ENCODE measurements at places on chromosomes 3 and 15. TPM values are rescaled to one million over a fixed set of nuclear protein-coding genes. Genes with fewer than 3 reads are reported as not detected.
A peak's percentile ranks its signal among the peaks of the same experiment; 100 is the strongest.

Gene FAH
- 32.0 TPM for total RNA-seq

Gene C3orf49
- not detected for total RNA-seq

DNA sequence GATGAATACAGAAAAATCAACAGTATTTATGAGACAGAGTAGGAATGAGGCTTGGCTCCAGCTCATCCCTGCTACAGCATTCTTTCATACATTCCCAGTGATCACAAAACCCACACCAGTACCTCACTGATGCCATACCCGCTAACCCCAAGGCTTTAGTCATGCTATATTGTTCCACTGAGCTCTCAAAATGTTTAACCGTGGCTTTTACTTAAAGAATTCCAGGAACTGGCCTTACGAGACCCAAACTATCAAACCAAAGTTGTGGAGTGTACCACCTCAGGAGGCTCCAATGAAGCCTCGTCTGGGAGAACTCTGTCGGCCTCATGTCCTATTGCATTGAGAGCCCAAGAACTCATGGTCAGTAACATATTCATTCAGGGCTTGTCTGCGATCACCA is 278.9 kb downstream of the ULK4 start:
- DNase-seq, result no peak
- no peaks in the 10 kb centered on the region for H3K27me3 ChIP-seq
- H3K36me3 ChIP-seq, result peaks cover 2% of the 10 kb centered on the region

Gene TMEM108
- not detected for total RNA-seq

- no peaks in the 10 kb centered on the region for H3K27me3 ChIP-seq
- no peak overlapping the region for H3K27ac ChIP-seq
- H3K4me3 ChIP-seq, result no peak overlapping the region
- H3K4me1 ChIP-seq, result no peaks in the 10 kb centered on the region
Measured at GRCh38 chr15:46636206-46636605, 1001.4 kb downstream of the SQOR start.

DNA sequence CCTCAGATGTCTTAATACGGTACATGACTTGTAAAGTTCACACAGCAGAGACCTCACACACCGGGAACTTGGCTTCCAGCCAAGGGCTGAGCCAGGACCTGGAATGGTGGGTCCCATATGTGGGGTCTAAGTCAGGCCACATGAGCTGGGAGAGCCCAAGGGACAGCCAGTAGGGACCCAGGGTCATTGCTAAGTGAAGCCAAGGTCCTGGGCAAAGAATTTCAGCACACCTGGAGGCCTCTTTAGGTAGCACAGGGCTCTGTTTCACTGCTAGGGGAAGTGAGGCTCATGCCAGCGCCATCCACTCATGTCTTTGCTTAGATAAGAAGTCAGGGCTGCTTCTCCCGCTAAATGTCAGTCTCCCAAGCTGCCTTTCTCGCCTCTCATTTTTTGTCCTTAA is 116.6 kb upstream of the TLE3 start:
- no peak overlapping the region for H3K27ac ChIP-seq
- H3K4me3 ChIP-seq, result no peak overlapping the region
- no peaks in the 10 kb centered on the region for H3K36me3 ChIP-seq
- peaks cover 17% of the 10 kb centered on the region for H3K27me3 ChIP-seq

DNA sequence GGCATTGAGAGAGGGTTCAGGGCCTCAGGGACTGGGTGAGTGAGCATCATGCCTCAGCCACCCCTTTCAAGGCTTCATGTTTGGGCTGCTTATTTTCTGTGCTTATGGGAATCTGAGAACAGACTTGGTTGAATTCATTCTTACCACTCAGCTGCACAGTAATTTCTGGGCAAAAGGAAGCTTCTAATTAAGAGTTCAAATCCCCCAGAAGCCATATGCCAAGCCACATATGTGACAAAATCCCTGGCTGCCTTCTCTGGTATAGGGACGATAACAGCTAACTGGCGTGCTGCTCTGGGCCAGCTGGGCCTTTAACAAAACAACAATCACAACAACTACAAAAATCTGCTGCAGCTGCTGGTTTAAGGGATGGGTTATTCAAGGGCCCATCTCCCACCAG is 181.0 kb upstream of the ANKRD28 start:
- no peak overlapping the region for H3K27ac ChIP-seq
- no peaks in the 10 kb centered on the region for H3K4me1 ChIP-seq
- no peaks in the 10 kb centered on the region for H3K36me3 ChIP-seq
- DNase-seq, result no peak

Gene EOGT
- 14.7 TPM for total RNA-seq

Gene C2CD4B
- not detected for total RNA-seq

Gene TRIM42
- total RNA-seq, result not detected

DNA sequence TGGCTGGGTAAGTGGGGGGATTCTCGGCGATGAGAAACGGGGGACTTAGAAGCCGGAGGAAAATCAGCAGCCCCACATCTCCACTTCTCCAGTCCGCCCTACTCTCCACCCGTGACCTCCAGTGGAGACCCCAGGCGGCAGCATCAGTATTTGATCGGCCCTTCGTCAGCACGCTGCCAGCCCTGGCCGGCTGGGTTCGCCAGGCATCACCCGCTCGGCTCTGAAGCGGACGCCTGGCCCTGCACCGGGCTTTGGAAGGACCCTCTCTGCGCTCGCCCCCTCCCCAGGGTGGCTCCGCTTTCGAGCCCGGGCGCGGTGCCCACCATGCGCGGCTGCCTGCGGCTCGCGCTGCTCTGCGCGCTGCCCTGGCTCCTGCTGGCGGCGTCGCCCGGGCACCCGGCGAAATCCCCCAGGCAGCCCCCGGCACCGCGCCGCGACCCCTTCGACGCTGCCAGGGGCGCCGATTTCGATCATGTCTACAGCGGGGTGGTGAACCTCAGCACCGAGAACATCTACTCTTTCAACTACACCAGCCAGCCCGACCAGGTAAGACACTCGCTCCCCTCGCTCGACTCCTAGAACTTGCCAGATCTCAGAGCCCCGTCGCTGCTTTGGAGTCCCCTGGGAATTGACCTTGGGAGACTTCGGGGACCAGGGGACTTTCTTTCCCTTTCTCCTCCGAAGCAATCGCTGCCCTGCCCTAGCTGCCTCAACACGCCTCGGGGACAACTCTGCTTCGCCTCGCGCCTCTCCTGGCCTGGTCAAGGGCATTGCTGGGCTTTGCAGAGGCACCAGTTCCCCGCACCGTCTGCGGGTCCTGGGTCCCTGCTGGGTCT is 561 bp downstream of the SIDT1 start:
- H3K4me1 ChIP-seq, result peaks cover 43% of the 10 kb centered on the region
- H3K27me3 ChIP-seq, result peaks cover 3% of the 10 kb centered on the region
- DNase-seq, result peak; percentile 68
- H3K36me3 ChIP-seq, result peaks cover 24% of the 10 kb centered on the region
- peak overlapping the region; percentile 97 for H3K27ac ChIP-seq

Gene GUCA1C
- total RNA-seq, result not detected

GRCh38 chr15:52651868-52652267 is 27.3 kb downstream of the ATOSA start:
- peak overlapping the region; percentile 41 for H3K4me3 ChIP-seq
- H3K4me1 ChIP-seq, result peaks cover 4% of the 10 kb centered on the region
- H3K36me3 ChIP-seq, result peaks cover 11% of the 10 kb centered on the region
- H3K27me3 ChIP-seq, result no peaks in the 10 kb centered on the region

Gene POLG
- 138 TPM for total RNA-seq

- no peaks in the 10 kb centered on the region for H3K27me3 ChIP-seq
- no peak overlapping the region for H3K4me3 ChIP-seq
- no peaks in the 10 kb centered on the region for H3K4me1 ChIP-seq
- H3K36me3 ChIP-seq, result peaks cover 19% of the 10 kb centered on the region
- H3K27ac ChIP-seq, result no peak overlapping the region
- no peak for DNase-seq
Measured at GRCh38 chr3:172604895-172605646, 81.8 kb upstream of the TNFSF10 start.

Gene ARID3B
- 39.4 TPM for total RNA-seq

Gene HES1
- not detected for total RNA-seq

Gene C3orf70
- total RNA-seq, result not detected

- no peak for DNase-seq
- H3K4me3 ChIP-seq, result no peak overlapping the region
- H3K36me3 ChIP-seq, result no peaks in the 10 kb centered on the region
- H3K4me1 ChIP-seq, result peaks cover 6% of the 10 kb centered on the region
- H3K27ac ChIP-seq, result no peak overlapping the region
Measured at GRCh38 chr15:98805434-98806274, 157.3 kb downstream of the IGF1R start.

DNA sequence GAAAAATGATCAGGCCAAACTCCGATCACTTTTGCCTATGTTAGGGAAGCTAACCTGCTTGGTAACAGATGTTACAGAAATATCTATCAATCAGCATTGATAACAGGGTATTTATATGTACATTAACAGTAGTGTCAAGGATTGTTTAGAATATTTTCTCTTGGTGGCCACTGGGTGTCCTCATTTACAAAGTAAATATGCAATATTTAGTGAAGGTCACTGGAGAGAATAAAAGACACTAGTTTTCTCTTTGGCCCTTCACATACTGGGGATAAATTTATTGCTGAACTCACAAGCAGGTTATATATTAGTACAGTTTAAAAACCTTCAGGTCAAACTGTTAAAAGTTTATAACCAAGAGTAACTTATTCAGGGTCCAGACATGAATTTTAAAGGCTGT is 69.0 kb downstream of the TIGIT start:
- H3K4me3 ChIP-seq, result no peak overlapping the region
- no peak for DNase-seq
- H3K36me3 ChIP-seq, result no peaks in the 10 kb centered on the region
- H3K4me1 ChIP-seq, result no peaks in the 10 kb centered on the region
- no peaks in the 10 kb centered on the region for H3K27me3 ChIP-seq
- no peak overlapping the region for H3K27ac ChIP-seq

GRCh38 chr3:46966811-46967210 is 9.7 kb downstream of the CCDC12 start:
- peak overlapping the region; percentile 39 for H3K27ac ChIP-seq
- peaks cover 58% of the 10 kb centered on the region for H3K4me1 ChIP-seq
- no peak for DNase-seq
- H3K4me3 ChIP-seq, result no peak overlapping the region
- H3K36me3 ChIP-seq, result peaks cover 34% of the 10 kb centered on the region

DNA sequence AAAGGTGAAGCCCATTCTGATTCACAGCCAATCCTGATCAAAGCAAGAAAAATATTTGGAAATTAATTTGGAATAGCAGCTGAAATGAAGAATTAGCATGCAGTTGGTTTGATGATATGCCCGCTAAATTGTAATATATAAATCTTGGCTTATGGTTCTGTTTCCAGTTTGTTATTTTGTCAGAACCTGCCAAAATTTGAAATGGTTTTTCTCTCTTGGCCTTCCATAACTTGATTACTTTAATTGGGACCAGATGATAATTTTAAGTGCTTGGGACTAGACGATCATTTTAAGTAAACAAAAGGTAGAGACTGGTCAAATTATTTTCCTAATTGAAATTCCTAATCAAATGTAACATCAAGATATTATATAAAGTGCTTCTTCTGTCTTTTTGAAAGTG is 842.4 kb downstream of the TBL1XR1 start:
- H3K36me3 ChIP-seq, result no peaks in the 10 kb centered on the region
- no peak overlapping the region for H3K4me3 ChIP-seq
- no peaks in the 10 kb centered on the region for H3K27me3 ChIP-seq
- no peak for DNase-seq
- no peaks in the 10 kb centered on the region for H3K4me1 ChIP-seq

DNA sequence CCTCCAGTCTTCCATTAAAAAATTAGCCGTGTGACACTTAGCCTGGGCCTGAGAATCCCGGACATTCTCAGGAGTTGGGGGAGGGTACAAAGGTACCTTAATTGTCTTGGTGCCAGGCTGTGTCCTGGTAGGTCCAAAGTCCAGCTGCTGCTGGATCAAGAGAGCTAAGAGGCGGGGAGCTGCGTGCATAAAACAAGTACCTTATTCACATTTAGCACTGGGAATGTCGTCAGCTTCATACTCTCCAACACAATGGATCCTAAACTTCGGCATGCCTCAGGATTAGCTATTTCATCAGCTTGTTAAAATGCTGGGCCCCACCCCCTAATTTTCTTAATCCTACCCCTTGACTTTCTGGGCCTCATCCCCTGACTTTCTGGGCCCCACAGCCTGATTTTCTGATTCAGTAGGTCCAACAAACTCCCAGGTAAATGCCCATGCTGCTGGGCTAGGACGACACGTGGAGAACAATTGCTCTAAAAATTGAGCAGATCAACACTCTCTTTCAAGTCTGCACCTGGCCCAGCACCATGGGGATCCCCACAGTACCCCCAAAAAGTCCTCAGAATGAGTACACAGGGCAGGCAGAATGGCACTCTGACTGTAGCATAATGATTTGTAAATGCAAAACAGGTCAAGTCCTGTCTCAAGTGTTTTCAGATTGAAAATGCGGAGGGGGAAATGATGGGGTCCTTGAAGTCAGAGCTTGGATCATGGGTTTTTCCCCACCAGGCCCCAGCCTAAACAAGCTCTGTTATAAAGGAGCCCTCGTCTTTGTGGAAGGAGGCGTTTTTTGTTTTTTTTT is 5.6 kb upstream of the AEN start:
- no peaks in the 10 kb centered on the region for H3K4me1 ChIP-seq
- H3K4me3 ChIP-seq, result no peak overlapping the region
- H3K36me3 ChIP-seq, result no peaks in the 10 kb centered on the region
- H3K27me3 ChIP-seq, result peaks cover 12% of the 10 kb centered on the region
- no peak for DNase-seq

DNA sequence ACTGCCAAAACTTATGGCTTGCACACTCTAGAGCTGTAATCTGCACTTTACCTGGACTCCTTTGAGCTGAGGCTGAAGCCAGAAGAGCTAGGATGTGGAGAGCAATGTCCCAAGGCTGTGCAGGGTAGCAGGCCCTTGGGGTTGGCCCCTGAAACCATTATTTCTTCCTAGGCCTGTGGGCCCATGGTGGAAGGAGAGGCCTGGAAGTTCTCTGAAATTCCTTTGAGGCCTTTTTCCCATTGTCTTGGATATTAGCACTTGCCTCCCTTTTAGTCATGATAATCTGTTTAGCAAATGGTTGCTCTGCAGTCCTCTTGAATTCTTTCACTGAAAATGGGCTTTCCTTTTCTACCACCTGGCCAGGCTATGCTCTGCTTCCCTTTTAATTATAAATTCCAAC is 102.0 kb upstream of the SGO1 start:
- DNase-seq, result no peak
- no peak overlapping the region for H3K27ac ChIP-seq
- H3K4me3 ChIP-seq, result no peak overlapping the region
- no peaks in the 10 kb centered on the region for H3K4me1 ChIP-seq

GRCh38 chr3:140898340-140899180 is 43.1 kb upstream of the SLC25A36 start:
- H3K27ac ChIP-seq, result no peak overlapping the region
- no peak for DNase-seq
- H3K4me1 ChIP-seq, result peaks cover 3% of the 10 kb centered on the region
- peaks cover 28% of the 10 kb centered on the region for H3K27me3 ChIP-seq
- no peak overlapping the region for H3K4me3 ChIP-seq

GRCh38 chr3:146470425-146470990 is 1.1 kb upstream of the PLSCR2 start:
- peak overlapping the region; percentile 80 for H3K4me3 ChIP-seq
- no peak for DNase-seq
- peaks cover 4% of the 10 kb centered on the region for H3K4me1 ChIP-seq
- H3K27ac ChIP-seq, result peak overlapping the region; percentile 56

DNA sequence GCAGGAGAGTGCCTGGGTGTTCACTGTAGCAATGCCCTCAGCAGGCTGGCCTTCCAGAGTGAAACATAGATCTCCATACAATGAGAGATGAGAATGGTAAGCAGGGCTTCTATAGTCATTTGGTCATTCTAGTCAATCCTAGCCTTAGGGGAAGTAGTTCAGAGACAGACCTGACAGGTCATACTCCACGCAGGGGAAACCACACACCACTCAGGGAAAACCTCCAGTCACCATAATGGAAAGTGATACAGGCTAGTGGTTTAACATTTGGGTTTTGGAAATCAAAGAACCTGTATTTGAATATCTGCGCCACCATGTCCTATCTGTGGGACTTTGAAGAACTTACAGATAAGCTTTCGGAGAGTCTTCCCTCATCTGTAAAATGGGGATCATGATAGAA is 425.7 kb upstream of the PPP2R3A start:
- H3K36me3 ChIP-seq, result no peaks in the 10 kb centered on the region
- no peak for DNase-seq
- no peaks in the 10 kb centered on the region for H3K4me1 ChIP-seq
- H3K27me3 ChIP-seq, result no peaks in the 10 kb centered on the region
- H3K4me3 ChIP-seq, result no peak overlapping the region
